ENCODE measurements at places on chromosomes 6 and 20. TPM values are rescaled to one million over a fixed set of nuclear protein-coding genes. Genes with fewer than 3 reads are reported as not detected.

DNA sequence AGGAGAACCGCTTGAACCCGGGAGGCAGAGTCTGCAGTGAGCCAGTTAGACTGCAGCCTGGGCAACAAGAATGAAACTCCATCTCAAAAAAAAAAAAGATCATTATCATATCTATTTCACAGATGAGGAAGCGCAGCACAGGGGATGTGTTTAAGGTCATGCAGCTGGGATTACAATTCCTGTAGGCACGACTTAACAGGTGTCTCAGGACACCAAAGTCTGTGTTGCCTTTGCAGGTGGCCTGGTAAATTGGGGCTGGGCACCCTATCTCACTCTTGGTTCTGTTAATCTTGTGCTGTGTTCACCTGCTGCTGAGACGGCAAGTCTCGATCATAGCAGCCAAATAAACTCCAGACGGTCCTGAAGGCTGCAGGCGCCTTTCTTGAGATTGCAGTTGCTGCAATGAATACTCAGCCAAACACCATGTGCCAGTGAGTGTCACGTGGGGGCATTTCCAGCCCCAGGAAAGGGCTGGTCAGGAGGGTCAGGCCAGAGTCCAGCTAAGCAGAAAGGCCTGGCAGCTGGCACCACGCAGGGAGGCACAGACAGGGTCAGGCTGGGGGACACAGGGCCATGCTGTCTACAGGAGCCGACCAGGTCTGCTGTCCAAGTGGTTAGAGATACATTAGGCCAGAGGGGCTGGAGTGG, 55.8 kb downstream of the FGD2 start:
- no peak for DNase-seq

DNA sequence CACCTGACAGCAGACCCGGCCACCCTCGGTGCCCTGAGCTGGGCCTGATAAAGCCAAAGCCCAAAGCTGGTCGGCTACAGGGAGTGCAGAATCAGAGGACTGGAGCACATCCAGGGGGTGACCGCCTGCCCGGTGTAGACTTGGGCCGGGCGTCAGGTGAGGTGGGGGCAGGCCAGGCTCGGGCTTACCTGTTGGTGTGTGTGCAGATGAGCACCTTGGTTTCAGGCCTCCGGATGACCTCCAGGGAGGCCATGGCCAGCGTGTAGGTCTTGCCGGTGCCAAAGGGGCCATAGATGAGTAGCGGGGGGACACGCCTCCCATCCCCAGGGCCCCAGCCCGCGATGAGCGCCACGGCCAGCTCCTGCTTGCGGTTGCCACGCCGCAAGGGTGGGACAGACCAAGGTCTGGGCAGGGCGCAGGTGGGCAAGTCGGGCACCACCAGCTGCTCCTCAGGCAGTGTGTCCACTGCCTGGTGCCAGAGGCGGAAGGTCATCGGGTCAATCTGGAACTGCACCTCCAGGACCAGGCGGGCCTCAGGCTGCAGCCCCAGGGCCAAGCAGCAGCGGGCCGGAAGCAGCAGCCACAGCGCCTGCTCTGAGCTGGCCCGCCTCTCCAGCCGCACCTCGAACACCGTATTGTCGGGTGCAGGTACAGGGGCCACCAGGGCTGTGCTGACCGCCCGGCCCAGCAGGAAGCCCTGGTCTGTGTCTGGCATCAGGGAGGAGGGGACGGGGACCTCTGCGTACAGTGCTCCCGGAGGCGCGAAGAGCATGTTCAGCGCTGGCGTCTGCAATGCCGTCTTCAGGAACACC, 5.7 kb downstream of the HELZ2 start:
- DNase-seq, result no peak

DNA sequence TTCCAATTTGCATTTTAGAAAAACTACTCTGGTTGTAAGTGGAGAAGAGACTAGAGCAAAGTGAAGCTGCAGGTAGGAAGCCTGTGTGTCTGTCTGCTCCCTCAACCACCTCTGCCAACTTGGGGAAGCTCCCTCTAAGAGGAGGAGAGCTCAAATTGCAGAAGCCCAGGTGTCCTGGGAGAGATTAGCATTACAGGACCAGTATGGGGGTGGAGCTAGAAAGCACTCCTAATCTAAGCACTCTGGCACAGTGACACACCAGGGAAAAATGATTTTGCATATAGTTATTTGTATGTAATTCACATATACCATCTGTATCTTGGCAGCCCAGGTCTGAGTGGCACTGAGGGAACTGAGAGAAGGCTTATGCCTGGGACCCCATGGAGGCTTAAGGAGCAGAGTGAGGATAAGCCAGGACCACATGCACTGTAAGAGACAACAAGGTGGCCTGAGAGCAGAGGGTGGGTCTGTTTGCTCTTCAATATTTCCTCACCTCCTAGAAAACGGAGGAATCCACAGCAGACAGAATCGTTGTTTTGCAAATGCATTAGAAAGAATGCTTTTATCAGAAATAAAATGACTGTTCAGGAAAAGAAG, 13.6 kb downstream of the GSTA2 start:
- DNase-seq, result no peak

DNA sequence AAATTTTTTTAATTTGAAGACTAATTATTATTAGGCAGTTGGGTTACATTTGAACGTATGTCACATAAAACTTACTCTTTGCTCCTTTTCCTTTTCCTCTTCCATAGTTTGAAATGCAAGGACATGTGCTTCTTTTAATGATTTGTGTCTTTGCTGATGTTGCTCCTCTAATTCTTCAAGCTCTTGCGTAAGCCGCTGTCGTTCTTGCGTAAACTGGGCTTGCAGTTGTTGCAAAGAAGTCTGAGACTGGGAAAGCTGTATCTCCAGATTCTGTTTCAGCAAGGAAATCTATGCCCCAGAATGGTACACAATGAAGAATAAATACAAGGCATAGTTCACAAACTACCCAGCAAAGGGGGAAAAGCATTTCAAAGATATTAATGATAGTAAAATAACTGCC, 45.1 kb upstream of the MCM9 start:
- no peak for DNase-seq

DNA sequence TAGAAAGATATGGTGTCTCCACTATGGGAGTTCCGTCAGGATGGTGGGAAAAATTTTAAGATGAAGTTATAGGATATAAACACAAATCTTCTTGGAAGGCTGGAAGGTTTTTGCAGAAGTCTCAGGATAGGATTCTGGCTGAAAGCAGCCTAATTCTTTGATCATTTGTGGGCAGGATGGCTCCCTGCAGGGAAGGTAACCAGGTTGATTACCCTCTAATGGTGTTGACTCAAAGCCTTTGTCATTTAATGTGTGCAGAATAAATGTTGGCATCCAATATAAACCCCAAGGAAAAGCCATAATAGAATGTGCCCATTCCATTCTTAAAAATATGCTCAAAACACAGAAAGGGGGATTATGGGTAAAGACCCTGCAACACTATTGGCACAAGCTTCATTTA, 204.3 kb downstream of the EPM2A start:
- DNase-seq, result no peak

DNA sequence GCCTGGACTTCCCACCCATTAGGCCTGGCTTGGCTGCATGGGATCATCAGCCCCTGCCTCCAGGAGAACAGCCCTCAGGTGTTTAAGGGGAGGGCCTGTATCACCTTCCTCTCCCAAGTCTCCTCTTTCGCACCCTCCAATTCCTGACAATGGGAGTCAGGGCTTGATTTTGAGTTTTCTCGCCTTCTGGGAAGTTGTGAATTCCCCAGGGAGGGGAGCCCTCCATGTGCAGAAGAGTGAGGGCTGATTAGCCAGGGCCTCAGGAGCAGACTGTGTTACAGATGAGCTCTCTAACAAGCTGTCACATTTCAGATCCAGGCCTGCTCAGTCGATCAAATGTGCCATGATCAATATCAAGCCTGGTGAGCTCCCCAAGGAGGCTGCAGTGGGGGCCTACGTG, 42.4 kb downstream of the CNBD2 start:
- no peak for DNase-seq

PPP1R3G gene
- polyA plus RNA-seq, result 1.8 TPM

TFAP2A gene
- polyA plus RNA-seq, result 46.8 TPM

C4A gene
- 26.8 TPM for polyA plus RNA-seq

ELOVL2 gene
- polyA plus RNA-seq, result 9.8 TPM

FOXC1 gene
- polyA plus RNA-seq, result 74.7 TPM

Data from renal pelvis (tissue), 12 donors.